ENCODE measurements at places on chromosomes 7 and 10.

DNA sequence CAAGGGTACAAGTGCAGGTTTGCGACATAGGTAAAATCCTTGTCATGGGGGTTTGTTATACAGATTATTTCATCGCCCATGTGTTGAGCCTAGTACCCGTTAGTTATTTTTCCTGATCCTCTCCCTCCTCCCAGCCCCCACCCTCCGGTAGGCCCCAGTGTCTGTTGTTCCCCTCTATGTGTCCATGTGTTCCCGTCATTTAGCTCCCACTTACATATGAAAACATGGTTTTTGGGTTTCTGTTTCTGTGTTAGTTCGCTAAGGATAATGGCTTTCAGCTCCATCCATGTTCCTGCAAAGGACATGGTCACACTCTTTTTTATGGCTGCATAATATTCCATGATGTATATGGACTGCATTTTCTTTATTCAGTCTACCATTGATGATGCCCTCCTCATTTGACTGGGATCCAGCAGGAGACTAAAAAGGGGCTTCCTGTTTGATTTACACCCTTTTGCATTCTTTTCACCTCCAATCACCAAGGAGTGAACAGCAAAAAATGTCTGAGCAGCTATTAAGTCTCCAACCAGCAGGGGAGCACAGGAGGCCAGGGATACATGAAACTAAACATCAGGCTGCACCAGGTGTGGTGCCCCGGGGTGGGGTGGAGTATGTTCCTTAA is 188.2 kb downstream of the SKIDA1 start:
- DNase-seq, result no peak

DNA sequence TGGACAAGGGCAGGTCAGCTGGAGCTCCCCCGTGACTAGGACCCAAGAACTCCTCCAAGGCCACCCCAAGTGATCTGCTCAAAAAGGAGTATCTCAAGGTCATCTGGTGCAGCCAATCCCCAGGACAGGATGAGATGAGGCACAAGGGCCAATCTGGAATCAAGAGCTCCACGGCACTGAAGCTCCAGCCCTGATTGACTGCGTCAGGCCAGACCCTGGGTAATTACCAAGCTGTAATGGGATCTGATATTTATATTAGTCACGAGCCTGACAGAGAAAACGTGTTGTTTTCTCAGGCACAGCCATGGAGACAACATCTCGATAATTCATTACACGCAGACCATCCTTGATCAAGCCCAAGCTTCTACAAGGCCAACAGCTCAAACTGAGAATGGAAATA is 4.2 kb downstream of the KCNMA1 start:
- no peak for DNase-seq

DNA sequence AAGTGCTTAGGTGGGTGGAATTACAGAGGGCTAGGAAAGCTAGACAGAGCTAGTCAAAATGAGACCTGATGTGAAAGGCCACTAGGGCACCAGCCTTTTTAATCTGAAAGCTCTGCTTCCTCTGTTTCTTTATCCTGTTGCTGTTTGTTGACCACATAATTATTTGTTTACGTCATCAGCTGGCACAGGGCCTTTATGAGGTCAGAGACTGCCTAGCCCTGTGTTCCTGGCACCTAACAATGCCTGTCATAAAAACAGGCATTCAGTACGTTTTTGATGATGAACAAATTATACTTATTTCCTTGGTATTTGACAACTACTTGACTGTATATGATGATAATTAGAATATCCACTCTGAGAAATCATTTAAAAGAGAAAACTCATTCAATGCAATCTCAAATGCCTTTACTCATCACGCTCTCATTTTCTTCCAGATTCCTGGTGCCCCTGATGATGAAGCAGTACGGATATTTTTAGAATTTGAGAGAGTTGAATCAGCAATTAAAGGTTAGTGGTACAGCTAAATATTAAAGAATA is 26.0 kb downstream of the RBM17 start:
- no peak for DNase-seq

DNA sequence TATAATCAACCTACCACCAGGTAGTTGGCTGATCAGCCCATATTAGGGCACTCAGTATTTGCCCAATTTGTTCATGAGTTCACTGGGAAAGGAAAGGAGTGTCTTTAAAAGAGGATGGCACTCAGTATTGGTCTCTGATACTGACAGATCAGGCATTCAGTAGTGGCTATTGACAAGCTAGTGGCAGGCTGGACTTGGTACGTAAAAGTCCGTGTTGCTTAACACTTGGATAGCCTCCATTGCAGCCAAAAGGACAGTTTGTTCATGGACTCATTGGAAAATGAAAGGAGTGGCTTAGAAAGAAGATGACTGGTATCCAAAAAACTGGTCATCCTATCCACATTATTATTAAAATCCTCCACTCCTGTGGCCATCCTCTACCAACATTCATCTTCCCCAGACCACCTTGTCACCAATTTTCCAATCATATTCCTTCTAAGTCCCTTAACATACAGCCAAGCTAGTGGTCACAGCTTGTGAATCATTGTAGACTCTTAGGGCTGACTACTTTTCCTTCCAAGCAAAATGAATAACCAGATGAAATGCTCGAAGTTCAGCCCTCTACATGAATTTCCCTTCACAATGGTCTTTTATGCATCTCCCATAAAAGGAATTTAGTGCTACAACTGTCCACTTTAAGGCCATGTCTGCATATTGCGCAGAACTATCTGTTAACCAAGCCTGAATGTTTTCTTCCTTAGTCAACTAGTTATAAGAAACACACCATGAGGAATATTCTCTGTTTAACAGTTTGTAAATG is 78.6 kb upstream of the MAGI2 start:
- DNase-seq, result no peak

DNA sequence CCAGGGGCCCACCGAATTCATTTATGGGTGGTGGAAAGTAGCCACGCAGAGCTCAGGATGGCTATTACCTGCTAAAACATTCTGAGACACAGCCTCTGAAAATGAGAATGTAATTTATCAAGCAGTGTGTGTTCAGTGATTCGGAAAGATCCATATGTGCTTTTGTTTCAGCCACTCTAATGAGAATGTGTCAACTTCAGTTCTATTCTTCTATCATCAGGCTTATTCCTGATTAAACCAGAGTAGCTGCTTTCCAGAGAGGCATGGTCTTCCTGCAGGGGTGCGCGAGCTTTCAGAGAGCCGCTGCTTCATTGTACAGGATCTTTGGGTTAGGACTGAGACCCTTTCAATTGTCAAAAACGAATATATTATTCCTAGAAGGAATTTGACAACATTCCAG is 167.6 kb downstream of the OTUD1 start:
- no peak for DNase-seq

DNA sequence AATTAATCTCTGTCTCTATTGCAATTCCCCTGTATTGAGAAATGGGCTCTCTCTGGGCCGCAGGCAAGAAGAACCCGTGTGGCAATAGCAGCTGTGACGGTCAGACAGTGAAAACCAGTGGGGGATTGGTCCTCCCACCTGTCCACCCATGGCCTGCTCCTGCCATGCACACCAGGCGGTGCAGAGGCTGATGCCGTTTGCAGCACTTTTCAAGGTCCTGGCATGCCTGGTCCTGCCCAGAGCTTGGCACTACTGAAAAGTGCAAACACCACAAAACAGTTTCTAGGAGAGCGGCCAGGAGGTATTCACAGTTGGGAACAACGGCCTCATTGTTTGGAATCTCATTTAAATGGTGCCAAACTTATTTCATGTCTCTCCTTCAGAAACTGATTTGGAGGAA is 41.5 kb downstream of the PSPH start:
- no peak for DNase-seq

- no peak for DNase-seq
Measured at GRCh38 chr7:143303733-143304132, 12.2 kb upstream of the CLCN1 start.

DNA sequence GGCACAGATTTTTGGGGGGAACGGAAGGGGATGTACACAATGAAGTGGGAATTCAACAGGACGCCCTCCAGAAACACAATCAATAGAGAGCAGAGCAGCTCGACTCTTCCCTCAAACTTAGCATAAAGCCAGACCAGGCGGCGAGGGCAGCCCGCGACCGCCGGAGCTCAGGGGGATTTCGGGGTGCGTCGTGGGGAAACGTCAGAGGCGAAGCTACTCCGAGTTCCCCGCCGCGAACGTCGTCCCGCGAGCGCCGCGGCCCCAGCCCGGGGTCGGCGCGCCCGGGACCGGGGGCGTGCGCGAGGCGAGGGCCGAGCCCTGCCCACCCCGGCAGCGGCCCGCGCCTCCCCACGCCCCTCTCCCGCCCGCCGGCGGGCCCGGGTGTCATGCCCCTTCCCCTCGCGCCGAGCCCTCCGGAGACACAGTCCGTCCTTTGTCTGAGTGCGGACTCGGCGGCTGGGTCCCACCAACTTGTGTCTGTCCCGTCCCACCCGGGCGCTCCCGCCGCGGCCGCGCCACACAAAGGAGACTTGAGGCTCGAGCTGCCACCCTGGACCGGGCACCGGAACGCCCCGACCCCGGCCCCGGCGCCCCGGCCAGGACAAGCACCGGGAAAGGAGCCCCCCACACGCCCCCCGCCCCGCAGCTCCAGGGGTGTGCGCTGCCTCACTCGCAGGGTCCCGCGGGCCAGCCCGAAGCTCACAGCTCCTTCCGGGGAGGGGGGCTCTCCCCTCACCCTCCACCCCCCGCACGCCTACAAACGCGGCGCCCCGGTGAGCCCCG is 634 bp downstream of the EZH2 start:
- DNase-seq, result peak; percentile 24

- DNase-seq, result peak; percentile 71
Measured at GRCh38 chr7:128459394-128459878, 3.8 kb downstream of the HILPDA start.

GRCh38 chr7:100604976-100605911 is 3.1 kb downstream of the PCOLCE start:
- peak; percentile 49 for DNase-seq

- no peak for DNase-seq
Measured at GRCh38 chr10:21304198-21304597, 221.3 kb downstream of the SKIDA1 start.

DNA sequence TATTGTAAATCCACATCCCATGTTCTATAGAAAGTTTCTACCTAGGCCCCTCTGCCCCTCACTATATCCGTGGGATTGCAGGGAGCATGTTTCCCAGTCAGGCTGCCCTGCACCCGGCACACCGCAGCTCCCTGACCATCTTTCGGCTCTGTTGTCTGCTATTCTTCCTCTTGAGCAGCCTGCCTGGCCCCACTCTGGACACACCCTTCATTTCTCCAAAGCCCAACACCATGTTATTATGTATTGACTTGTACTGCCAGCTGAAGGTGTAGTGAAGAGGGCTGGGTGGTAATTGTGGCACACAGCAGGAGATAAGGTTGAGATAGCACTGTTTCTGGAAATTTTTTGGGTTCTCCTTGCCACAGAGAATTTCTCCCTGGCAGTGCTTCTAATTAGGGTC is 9.8 kb downstream of the LRMDA start:
- no peak for DNase-seq

GRCh38 chr7:112076324-112076723 is 129.9 kb downstream of the DOCK4 start:
- no peak for DNase-seq

GRCh38 chr7:94436018-94436604 is 41.4 kb downstream of the COL1A2 start:
- DNase-seq, result peak; percentile 46

DNA sequence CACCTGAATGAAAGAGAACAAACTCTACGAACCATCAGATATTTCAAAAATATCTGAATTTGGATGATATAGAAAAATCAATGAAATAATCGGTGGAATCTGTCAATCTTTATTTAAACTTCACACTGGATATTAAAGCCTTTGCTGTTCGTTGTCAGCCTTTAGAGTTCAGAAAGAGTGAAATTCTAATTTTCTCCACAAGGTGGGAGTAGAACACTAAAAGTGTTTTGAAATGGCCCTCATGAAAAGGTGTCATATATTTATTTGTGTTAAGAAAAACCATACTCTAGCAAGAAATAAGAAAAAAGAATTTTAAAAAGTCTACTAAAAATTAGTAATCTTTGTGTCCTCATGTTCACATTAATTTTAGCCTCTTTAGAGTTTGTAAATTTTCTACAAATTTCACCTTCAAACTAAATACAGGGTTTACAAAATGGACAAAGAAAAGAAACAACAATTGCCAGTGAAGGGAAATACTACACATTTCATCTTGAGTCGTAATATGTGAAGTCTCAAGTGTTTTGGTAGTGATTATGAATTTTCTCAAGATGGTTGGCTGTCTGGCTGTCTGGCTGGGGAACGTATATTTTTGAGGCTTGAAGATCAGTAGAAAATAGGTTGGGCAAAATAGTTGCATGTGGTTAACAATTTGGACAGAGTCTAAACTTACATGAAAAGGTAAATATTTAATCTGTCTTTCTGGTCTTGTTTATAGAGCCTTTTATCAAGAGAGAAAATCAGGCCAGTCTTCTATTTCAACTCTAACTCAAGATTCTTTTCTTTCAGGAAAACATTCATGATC is 43.7 kb downstream of the DNAJB9 start:
- peak; percentile 43 for DNase-seq

GRCh38 chr7:155840909-155841308 is 28.6 kb upstream of the SHH start:
- no peak for DNase-seq

DNA sequence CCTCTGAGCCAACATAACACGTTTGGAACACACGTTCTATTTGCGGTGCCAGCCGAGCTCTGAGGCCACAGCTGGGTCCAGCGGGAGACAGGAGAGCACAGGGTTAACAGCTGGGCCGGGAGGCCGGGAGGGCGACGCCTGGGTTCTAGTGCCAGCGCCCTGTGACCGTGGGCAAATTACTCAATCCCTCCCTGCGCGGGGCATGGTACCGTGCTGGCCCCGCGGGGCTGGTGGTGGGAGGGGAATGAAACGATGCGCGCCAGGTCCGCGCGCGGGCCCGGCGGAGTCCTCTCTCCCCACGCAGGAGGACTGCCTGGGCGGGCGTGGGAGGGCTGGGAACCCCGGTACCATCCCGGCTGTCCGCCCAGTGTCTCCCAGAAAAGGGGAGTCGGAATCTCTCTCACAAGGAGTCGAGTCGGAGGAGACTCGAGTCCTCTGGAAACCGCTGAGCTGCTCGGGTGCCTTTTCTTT is 30.4 kb downstream of the LEP start:
- DNase-seq, result no peak

- peak; percentile 80 for DNase-seq
Measured at GRCh38 chr7:127708788-127709187, 56.8 kb downstream of the SND1 start.

DNA sequence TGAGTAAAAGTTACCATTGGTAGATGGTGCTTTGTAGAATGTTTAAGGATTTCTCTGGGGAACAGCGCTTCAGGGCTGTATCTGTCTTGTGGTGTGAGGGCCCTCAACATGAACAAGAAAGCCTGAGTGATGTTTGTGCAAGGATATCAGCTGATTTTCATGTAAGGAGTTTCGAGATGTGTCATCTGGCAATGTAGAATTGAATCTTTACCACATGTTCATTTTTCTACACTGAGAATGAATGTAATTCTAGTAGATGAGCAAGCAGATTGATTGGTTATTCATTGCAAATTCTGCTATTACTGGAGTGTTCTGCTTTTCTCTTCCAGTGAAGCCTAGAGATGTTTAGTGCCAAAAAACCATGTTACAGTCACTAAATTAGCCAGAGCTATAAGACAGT is 87.7 kb downstream of the ST7 start:
- peak; percentile 58 for DNase-seq
